Stimulated activated CD8-positive, alpha-beta memory T cell treated with anti-CD3 and anti-CD28 coated beads, Interleukin-4, amount 100 ng/mL, for 1 hour (primary cell): ENCODE measurements at places on chromosomes 7 and 10.

DNA sequence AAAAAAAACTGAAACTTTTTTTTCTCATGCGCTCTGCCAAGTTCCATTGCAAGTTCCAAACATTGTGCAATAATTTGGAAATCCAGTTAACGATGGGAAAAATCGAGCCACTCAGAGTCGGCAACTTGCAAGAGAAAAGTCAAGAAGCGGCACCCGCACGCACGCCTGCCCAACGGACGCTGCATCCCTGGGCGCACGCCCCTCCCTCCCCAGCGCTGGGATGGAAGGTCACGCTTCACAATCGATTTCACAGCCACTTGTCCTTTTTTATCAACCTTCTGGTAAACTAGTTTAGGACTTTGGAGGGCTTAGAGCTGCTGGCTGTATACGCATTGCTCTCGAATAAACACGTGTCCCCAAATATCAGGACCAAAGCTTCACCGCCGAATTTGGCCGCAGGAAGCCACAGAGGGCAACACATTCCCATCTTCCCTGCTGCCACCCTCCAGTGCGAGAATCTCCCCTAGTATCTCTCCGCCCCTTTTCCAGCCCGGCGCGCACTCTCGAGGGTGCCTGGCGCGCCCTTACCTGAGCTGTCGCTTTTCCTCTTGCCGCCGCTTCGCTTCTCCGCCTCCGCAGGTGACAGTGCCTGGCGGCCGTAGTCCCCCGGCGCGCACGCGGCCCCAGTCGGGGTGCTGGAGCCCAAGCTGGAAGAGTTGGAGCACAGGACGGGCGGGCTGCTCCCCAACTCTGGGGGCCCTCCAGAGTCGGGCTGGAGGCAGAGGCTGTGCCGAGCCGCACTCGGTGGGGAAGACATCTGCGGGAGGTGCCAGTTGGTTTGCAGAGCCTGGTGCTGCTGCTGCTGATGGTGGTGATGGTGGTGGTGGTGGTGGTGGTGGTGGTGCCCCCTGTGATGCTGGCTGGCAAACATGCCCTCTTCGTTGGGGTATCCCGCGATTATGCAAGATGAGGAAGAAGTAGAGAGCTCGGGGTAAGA, 857 bp downstream of the MEOX2 start:
- no peak for DNase-seq

GRCh38 chr10:10492420-10492819, 525.3 kb upstream of the CELF2 start:
- no peak for DNase-seq

- DNase-seq: no peak
Measured at GRCh38 chr10:114188900-114189299, 9.7 kb downstream of the TDRD1 start.

DNA sequence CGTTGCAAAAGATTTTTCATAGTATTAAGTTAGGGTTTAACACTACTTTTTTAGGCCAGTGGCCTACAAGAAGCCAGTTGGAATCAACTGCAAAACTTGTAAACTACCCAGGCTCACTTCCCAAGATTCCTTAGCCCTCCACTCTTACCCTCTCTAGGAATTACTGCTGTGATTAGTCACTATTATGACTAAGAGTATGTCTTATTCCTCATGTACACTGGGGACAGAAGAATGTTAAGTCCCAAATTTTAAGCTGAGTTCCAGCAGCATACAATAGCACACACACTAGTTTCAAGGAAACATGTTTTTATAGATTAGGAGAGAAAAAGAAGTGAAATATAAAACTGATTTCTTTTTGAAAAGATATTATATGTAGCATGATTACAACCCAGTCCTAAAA, 42.8 kb downstream of the FBXL13 start:
- no peak for DNase-seq

GRCh38 chr7:111718886-111719285, 156.6 kb upstream of the IMMP2L start:
- no peak for DNase-seq

DNA sequence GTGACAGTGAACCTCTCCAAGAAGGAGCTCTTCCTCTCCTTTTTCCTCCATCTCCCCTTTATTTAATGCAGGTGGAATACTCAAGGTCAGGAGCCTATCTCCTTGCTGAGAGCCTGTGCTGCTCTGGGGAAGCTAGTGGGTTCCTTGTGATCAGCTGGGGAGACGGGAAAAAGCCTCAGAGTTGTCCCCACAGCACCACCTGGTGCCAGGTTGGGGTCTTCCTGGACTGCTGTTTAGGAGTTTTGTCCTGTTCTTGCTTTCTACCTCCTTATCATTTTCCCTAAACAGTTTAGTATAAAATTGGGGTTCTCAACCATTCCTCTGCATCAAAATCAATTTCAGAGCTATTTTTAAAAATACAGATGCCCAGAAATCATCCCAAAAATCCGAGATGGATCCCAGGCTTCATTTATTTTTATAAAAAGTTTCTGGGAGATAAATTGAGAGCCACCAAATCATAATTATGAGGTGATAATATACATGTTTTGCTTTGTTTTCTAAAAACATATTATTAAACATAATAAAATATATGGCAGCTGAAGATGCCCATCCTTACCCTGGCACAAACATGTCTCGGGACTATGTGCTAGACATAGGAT, 44.3 kb downstream of the MACC1 start:
- DNase-seq: no peak

DNA sequence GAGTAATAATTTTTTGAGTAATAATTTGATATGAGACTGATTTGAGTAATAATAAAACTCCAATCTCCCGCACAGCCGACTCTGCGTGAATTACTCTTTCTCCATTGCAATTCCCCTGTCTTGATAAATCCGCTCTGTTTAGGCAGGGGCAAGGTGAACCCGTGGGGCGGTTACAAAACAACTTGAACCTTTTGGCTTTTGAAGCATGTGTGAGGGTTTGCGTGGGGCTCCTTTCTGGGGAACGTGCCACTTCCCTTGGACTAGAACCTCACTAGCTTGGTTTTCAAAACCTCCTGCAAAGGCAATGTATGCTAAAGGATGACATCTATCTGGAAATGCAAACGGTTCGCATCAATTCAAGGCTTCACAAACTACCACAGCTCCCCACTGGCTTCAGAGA, 1.5 kb downstream of the CRPPA start:
- DNase-seq: no peak

DNA sequence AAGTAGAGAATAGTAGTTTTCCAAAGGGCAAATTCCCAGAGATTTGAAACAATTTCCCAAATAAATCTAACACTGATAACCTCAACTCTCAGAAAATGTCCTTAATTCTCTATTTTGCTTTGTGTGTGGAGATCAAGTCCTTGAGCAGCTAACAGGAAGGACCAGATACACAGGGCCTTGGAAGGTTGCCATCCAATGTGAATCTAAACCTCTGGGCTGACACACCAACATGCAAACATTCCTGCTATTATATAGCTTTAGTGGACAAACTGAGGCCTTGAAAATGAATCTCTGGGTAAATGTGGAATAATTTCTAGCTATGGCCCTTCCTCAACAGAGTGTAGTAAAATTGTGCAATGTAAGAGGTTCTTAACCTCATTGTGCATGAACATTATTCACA, 44.1 kb upstream of the PARD3 start:
- DNase-seq: no peak

GRCh38 chr10:127278001-127278400, 81.6 kb upstream of the INSYN2A start:
- DNase-seq: no peak

DNA sequence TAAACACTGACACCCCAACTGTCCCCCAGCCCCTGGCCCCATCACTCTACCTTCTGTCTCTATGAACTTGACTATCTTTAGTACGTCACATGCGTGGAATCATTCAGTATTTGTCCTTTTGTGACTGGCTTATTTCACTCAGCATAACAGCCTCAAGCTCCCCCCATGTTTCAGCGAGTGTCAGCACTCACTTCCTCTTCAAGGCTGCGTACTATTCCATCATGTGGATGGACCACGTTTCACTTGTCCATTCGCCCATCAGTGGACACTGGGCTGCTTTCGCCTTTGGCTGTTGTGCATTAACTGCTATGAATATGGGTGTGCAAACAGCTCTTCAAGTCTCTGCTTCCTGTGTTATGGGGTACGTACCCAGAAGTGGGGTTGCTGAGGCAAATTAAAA, 100.7 kb downstream of the PTPRN2 start:
- DNase-seq: no peak

DNA sequence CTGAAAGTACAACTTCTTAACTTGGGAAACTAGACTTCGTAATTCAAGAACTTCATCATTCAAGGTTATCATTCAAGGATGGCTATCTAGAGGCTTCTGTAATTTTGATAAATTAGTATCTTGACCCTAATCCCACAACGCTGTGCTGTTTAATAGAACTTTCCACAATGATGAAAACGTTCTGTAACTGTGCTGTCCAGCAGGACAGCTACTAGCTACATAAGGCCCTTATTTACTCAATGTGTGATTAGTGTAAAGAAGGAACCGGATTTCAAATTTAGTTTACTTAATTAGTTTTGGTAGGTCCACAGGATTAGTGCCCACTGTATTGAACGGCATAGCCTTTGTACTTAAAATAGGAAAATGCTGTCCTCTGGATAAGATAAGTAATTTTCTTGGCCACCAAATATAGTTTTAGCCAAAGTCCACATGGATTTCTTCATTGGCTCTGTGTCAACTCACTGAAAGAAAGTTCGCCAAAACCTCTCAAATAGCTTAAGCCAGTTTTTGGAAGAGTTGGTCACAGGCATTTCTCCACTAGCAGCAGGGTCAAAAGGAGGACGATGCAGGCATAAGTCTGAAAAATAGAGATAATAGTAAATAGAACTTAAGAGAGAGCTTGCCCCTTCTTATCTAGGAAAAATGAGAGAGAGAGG, 17.3 kb downstream of the DGKI start:
- DNase-seq: no peak

DNA sequence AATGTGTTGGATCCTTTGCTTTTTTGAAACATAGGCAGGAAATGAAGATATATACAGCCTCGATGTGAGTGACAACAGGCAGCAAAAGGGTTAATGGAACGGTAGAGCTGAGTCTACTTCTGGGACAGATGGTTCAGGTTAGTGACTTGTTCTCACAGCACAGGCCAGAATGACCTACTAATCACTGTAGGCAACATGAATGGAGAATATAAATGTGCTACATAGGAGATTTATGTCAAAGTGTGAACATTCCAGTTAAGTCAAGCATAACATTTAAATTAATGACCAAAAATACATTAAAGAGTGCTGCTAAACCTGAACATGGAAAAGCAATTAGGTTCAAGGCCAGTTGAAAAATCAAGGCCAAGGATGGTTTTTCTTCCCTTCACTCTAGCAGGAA, 235.2 kb downstream of the POU6F2 start:
- DNase-seq: no peak

DNA sequence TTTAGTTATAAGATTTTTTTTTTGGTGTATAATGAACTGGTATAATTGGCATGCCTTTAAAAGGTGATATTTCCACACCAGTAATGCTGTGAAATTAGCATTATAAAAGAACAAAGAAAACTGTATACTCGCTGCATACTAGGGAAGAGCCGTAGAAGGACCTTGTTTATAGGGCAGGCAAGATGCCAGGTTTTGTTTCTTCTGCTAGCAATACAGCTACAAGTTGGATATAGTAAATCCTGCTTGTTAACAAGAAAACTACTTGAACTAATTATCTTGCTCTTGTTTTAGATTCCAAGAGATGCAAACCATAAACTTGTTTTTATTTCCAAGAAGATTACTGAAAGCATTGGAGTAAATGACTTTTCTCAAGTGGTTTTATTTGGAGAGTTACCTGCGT, 1.9 kb downstream of the DNAH11 start:
- no peak for DNase-seq

DNA sequence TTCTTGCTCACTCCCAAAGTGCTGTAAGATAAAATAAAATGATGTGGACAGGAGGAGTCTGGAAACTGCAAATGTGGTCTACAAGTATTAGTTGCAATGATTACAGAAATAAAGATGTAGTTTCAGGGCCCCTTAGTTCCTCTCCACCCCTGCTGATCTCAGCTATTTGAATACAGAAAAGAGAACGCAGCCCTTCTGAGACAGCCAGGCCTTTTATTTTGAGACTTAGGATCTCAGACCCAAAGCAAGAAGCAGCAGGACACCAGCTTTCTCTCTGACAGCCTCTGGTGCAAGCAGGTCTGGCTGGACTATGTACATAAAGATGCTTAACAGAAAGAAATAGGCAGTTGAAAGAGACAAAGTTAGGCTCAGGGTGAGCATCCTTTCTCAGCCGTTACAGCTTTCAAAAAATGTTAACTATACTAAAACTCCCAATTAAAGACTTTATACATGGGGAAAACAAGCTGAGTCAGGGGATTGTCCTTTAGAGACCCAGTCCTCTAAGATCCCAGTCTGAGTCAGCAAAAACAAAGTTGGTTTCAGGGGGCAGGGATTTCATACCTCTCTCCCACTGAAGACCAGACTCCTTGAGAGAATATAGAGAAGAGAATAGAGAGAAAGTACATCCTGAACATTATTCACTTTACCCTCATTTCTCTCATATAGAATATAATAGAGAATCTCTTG, 220.4 kb downstream of the TMEM178B start:
- no peak for DNase-seq

GRCh38 chr10:14009371-14010100, 321.2 kb downstream of the FRMD4A start:
- DNase-seq: no peak

DNA sequence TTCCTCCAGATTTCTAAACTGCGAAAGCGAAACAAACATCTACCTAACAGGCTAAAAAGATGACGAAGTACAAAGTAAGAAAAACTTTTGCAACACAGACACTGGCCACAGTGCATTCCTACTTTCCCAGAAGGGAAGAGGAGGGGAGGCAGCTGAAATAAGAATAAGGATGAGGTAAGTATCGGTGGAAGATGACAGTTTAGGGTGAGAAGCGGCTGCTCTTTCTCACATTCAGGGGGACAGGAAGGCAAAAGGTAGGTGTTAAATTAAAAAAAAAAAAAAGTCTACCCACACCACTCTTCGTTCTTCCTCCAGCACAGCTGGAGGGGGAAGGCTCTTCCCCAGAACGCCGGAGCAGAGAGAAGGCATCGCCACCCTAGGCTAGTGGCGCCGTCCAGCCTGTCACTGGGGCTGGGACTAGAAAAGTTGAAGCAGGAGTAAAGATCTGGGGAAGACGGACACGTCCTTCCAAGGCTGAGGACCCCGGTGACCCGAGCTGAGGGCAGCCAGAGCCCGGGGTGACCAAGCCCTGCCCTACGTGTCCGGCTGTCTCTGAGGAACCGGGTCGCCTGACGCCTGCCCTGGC, 846 bp downstream of the DNAJC1 start:
- DNase-seq: no peak

GRCh38 chr10:96626795-96627194, 40.0 kb upstream of the TM9SF3 start:
- DNase-seq: no peak

DNA sequence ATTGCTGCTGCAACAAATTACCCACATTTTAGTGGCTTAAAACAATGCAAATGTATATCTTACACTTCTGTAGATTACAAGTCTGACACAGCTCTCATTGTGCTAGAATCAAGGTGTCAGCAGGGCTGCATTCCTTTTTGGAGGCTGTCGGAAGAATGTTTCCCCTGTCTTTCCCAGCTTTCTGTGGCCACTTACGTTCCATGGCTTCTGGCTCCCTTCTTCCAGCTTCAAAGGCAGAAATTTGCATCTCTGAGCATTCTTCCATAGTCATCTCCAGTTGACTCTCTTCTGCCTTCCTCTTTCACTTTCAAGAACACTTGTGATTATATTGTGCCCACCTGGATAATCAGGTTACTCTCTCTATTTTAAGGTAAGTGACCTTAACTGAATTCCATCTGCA, 125.3 kb downstream of the GPR158 start:
- DNase-seq: no peak
